ENCODE measurements at places on chromosomes 16 and 17. TPM values are rescaled to one million over a fixed set of nuclear protein-coding genes. Genes with fewer than 3 reads are reported as not detected.

GRCh38 chr17:1732241-1732832 lies 7.8 kb downstream of the WDR81 start:
- H3K4me3 ChIP-seq: no peak overlapping the region
- H3K4me1 ChIP-seq: peaks cover 55% of the 10 kb centered on the region
- H3K27me3 ChIP-seq: no peaks in the 10 kb centered on the region
- no peak for DNase-seq
- peaks cover 64% of the 10 kb centered on the region for H3K36me3 ChIP-seq

DNA sequence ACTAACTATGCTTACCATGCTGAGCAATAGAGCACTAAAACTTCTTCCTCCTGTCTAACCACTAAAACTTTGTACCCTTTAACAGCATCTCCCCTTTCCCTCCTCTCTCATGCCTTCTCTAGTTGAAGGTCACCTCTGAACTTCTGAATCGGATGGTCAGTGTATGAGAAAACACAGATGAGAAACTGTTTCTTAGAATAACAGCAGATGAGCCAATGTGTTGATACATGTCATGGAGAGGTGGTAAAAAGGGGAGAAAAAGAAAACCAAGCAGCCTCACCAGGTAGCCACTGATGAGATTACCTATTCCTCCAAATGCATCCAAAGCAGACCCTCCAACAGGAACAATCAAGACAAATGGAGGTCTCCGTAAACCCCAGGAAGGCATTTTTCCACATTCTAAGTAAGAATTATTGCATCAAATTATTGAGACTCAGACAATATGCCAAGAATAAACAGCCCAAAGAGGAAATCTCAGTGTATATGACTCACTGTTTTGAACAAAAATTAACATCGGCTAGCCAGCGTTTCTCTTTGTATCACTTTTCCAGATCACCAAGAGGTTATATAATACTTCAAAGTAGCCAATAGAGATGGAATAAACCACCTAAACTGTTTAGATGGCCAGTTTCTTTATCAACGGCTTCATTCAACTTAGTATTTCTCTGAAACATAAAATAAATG lies 793.3 kb upstream of the SOX9 start:
- DNase-seq: no peak
- no peaks in the 10 kb centered on the region for H3K36me3 ChIP-seq
- no peaks in the 10 kb centered on the region for H3K4me1 ChIP-seq
- no peak overlapping the region for H3K27ac ChIP-seq
- peaks cover 11% of the 10 kb centered on the region for H3K27me3 ChIP-seq
- no peak overlapping the region for H3K4me3 ChIP-seq

DNA sequence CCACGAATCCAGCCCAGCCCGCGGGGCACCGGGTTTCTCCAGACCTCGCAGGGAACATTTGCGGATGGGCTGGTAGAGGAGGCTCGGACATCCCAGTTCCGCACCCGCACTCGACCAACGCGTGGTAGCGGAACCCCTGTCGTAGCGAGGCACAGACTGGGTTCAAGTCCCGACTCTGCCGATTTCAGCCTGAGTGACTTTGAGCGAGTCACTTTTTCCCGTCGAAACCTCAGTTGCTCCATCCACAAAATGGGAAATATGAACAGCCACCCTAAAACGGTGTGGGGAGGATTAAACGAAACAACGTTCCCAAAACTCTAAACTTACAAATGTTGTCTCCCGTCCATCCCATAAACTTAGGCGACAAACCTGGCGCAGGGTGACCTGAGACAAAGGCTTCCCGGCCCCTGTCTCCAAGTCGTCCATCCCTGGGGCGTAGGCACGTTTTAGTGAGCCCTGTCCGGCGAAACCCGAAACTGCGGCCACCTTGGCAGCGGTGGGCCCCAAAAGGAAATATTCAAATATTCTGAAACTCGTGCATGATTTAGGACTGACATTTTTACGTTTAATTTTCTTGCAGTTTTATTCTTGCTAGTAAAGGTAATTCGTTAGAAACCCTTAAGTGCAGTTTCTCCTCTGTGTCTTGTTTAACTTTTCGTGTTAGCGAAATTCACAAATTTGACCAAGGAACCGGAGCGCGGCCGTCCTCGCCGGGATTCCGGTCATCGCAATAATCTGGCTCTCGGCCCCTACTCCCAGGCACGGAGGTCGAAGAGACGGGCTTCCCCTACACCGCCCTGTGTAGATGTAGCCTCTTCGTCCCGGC lies 1.9 kb upstream of the MLLT6 start:
- peak overlapping the region; percentile 96 for H3K4me3 ChIP-seq
- peaks cover 61% of the 10 kb centered on the region for H3K4me1 ChIP-seq
- H3K27me3 ChIP-seq: no peaks in the 10 kb centered on the region
- H3K27ac ChIP-seq: peak overlapping the region; percentile 99
- DNase-seq: no peak
- H3K36me3 ChIP-seq: peaks cover 7% of the 10 kb centered on the region

- no peak for DNase-seq
- H3K27me3 ChIP-seq: peaks cover 4% of the 10 kb centered on the region
- no peak overlapping the region for H3K27ac ChIP-seq
- no peak overlapping the region for H3K4me3 ChIP-seq
- peaks cover 48% of the 10 kb centered on the region for H3K4me1 ChIP-seq
- H3K36me3 ChIP-seq: no peaks in the 10 kb centered on the region
These were observed 277.2 kb upstream of the CCL2 start for GRCh38 chr17:33977729-33978514.

DNA sequence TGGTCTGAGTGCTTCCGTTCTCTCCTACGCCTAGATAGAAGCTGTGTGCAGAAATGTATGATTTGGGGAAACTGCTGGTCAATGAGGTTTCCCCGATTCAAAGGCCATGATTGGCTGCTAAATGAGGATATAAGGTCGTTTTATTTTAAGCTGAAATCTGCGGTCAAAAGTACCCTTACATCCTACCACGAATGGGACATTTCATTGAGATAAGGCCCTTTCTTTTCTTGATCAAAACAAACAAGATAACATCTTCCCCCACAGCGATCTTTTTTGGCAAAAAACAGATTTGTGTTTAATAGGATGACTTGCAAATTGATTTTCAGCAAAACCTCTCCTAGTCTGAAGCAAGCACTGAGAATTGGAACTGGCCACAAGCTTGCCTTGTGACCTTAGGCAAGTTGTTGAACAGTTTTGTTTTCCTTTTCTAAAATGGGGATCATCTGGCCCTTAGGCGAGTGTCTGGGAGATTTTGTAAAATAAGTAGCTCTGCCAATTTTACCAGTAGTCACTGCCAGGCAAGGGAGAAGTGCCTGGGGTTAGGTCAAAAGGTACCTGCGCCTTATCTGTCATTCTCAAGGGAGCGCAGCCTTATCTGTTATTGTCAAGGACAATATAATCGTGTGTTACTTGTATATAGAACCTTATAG lies 635 bp downstream of the SCPEP1 start:
- peaks cover 30% of the 10 kb centered on the region for H3K4me1 ChIP-seq
- H3K27ac ChIP-seq: peak overlapping the region; percentile 83
- H3K4me3 ChIP-seq: peak overlapping the region; percentile 81
- DNase-seq: no peak
- H3K36me3 ChIP-seq: peaks cover 19% of the 10 kb centered on the region

FBXO31 gene
- total RNA-seq: 74.5 TPM

GRCh38 chr16:31458073-31458843 lies 1.0 kb upstream of the ARMC5 start:
- DNase-seq: no peak
- peaks cover 16% of the 10 kb centered on the region for H3K36me3 ChIP-seq
- H3K4me3 ChIP-seq: peak overlapping the region; percentile 83

ADORA2B gene
- total RNA-seq: 0.55 TPM

LRRC46 gene
- 0.63 TPM for total RNA-seq
